ENCODE measurements at places on chromosomes 3 and 15.

GRCh38 chr3:4078903-4079302, 224.3 kb upstream of the SETMAR start:
- DNase-seq, result no peak

DNA sequence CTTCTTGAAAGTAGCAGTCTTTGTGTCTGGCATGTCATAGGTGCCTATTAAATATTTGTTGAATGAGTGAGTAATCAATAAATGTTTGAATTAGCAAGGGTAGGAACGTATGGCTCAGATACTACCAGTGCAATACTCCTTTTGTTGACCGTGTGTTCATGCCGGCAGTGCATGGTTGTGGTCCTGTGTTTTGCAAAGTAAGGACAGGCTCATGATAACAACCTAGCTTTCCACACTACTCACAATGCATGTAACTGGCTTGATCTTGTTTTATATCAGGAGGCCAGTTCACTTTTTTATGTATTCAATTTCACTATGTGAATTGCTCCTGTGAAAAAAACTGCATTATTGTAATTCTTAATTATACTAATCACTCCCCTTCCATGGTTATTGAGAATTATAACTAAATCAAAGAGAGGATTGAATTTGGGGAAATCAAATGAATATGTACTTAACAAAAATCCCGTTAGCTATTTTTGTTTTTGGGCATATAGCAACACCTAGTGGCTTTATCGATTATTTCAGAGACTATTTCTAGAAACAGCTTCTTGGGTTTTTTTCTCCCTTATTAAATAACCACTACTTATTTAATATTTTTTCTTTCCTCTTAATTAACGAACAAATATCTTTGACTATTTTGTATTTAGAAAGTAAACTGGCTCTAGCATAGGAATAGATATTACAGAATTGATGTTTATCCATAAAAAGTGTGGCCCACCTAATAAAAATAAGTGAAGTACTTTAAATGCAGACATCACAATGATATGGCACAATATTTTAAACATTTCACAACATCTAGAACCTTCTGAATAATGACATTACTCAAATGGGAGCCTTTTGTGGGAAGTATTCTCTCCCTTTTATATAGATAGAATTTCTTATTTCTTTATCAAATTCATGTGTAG, 218.5 kb downstream of the BBX start:
- DNase-seq, result no peak

- no peak for DNase-seq
These were observed 42.7 kb downstream of the OR5H15 start for GRCh38 chr3:98209244-98209643.

- no peak for DNase-seq
These were observed 386.1 kb downstream of the PTPRG start for GRCh38 chr3:61947456-61947855.

DNA sequence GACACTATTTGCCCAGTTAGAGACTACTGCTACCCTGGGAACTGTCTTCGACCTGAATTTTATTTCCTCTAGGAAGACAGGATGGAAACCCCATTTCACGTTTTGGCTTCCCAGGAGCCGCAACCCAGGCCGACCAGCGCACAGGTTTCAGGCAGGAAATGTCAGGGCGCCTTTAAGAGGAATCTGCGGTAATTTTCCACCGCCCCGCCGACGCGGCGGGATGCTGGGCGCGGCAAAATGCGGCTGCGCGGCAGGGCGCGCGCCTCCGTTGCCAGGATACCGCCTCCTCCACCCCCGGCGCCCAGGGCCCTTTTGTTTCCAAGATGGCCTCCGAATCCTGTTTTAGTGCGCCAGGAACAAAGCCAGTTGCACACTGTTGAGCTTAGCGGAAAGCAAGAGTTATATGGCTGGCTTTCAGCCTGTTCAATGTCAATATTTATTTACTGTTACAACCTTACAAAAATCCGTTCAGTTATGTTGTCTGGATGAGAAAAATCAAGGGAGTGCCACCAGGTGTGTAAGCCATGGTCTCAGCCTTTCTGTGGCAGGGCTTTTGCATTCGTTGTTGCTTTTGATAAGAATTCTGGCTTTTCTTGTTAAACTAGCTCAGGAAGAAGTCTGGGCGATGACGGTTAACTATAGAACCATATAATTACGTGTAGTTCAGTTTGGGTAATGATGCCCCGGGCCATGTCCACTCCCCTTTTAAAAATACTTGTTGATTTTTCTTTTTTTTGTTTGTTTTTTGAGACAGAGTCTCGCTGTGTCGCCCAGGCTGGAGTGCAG, 79.7 kb upstream of the CHD2 start:
- no peak for DNase-seq

- no peak for DNase-seq
These were observed 29.7 kb downstream of the SLC4A7 start for GRCh38 chr3:27454461-27454860.

DNA sequence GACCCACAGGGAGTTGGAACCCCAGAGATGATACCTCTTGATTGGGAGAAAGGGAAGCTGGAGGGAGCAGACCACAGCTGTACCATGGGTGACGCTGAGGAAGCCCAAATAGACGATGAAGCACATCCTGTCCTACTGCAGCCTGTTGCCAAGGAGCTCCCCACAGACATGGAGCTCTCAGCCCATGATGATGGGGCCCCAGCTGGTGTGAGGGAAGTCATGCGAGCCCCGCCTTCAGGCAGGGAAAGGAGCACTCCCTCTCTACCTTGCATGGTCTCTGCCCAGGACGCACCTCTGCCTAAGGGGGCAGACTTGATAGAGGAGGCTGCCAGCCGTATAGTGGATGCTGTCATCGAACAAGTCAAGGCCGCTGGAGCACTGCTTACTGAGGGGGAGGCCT, 201.1 kb downstream of the AKAP13 start:
- DNase-seq, result no peak

GRCh38 chr3:127552038-127552437, 38.5 kb downstream of the TPRA1 start:
- no peak for DNase-seq

- DNase-seq, result no peak
These were observed 19.0 kb downstream of the ANP32A start for GRCh38 chr15:68801572-68802148.

- no peak for DNase-seq
These were observed 40.4 kb upstream of the CHMP2B start for GRCh38 chr3:87186608-87187159.

- no peak for DNase-seq
These were observed 10.6 kb downstream of the FSTL1 start for GRCh38 chr3:120440001-120440703.

GRCh38 chr15:82165948-82166376, 96.6 kb downstream of the EFL1 start:
- DNase-seq, result no peak

DNA sequence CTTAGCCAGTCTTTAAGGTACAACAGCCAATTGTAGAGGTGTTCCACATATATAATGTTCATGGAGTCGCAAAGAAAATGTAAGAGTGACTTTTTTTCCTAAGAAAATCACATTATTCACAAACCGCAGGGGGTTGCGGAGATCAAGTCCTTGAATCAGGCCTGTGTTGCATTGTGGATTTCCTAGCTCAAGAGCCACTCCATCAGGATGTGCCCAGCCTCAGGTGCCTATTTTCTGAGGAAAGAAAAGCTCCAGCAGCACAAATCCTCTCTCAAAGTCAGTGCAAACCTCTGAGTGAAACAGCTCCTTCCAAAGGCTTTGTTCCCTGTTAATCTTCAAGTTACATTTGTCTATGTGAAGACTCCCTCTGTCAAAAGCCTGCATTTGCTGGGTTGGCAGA, 349.4 kb downstream of the CLSTN2 start:
- no peak for DNase-seq

- DNase-seq, result no peak
These were observed 13.2 kb upstream of the TIPARP start for GRCh38 chr3:156661155-156661554.

DNA sequence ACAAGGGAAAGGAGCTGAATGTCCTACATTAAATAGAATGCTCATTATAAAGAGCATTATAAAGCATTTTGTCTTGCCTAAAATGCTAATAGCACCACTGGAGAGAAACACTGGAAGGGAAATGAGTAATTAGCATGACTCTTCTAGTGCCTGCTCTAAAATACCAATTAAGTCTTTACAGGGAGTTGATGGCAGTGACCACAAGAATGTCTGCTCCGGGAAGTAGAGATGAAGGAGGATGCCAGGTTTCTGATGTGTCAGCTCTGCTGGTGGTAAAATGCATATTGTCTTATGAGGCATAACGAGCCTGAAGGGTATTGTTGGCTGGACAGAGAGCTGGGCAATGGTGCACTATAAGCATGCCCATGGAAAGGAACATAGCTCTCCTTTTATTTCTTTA, 49.5 kb downstream of the MYLK start:
- DNase-seq, result no peak

DNA sequence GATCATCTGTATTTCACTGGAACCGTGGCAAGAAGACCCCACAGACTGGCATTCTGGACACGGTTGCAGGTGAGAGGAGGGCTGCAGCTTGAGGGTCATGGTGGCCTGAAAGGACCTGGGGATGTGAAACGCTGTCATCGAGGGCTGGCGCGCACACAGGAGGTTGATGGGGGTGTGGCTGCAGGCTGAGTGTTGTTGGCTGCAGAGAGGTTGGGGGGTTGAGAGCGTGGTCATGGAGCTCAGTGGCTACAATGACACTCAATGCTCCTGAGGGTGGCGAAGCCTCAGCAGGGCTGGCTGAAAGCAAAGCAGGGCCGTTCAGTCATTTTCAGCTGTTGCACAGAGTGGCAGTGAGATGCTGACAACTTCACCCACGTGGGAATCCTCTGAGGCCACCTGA, 21.0 kb downstream of the CPN2 start:
- no peak for DNase-seq

DNA sequence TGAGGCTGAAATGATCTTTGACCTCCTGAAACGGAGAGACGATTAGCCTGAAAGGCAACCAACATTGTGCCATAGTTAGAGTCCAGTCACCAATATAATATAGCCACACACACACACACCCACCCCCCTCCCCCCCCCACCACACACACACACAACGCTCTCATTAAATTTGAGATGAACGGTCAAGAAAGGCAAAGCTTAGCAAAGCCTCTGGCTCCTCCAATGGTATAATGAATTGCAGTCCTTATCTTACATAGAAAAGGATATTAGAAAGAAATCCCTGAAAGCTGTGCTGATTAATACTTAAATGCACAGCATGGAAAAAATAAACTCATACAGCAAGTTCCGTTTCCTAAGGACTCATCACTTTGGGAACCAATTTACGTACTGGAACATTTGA, 876 bp upstream of the ZNF385D start:
- no peak for DNase-seq

GRCh38 chr3:14906355-14906971, 40.9 kb upstream of the NR2C2 start:
- no peak for DNase-seq

GRCh38 chr3:56919137-56919796, 117.5 kb upstream of the ARHGEF3 start:
- no peak for DNase-seq

DNA sequence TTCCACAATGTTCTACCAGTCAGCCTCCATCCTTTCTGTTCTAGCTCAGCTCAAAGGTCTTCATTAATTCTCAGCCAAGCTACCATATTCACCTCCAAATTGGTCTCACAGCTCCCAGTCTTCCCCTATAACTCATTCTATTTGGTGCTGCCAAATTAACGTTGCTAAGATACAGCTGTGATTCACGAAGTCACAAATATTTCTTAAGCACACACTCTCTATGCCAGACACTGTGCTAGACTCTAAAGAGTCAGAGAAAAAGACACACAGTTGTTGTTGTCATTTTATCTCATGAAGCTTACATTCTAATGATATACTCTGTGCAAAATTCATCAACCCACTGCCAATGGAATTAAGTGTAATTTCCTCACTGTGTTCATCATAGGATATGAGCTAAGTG, 102.8 kb downstream of the FRMD5 start:
- no peak for DNase-seq

- no peak for DNase-seq
These were observed 337.7 kb downstream of the SLC9A9 start for GRCh38 chr3:143510601-143511000.

DNA sequence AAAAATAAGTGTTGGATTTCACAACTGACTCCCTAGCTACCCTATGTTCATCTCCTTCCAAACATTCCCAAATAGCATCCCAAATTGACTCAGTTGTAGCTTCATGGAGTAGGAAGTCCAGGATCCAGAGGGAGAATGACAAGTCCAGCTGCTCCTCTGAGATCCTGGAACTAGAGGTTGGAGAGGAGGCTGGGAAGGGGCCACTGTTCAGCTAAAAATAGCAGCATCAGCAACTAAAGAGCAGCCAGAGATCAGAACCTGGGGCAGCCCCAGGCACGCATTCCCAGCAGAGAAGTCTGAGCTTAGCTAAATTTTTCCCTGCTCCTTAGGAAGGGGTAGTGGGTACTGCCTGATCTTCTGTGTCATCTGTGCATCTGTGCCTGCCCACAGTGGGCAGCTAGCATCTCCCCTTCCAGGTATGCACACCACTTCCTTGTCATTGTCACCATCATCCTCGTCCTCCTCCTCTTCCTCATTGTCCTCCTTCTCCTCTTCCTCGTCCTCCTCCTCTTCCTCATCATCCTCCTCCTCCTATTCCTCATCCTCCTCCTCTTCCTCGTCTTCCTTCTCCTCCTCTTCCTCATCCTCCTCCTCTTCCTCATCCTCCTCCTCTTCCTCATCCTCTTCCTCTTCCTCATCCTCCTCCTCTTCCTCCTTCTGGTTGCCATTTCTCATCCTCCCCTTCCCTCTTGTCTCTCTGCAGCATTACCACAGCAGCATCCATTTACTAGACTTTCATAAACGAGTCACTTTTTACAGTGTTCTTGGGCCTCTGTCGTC, 152.3 kb upstream of the ROPN1 start:
- no peak for DNase-seq

DNA sequence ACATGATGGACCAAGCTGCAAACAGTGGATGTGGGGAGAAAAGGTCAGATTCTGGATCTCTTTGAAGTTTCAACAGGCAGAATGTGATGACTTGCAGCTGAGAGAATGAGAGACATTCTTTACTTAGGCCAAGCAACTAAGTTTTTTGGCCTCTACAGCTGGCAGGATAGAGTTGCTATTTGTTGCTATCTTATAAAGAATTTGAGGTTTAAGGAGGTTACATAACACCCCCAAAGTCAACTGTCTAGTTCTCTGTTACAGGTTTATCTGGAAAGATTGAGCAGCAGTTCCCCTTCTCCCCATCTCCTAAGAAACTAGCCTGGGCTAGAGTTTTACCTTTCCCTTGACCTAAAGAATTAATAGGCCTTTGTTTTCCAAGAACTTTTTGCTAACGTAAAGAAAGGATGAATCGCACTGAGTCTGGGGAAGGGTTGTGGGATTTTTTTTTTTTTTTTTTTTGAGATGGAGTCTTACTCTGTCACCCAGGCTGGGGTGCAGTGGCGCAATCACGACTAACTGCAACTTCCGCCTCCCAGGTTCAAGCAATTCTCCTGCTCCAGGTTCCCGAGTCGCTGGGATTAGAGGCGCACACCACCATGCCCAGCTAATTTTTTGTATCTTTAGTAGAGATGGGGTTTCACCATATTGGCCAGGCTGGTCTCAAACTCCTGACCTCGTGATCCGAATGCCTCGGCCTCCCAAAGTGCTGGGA, 26.6 kb upstream of the SLMAP start:
- DNase-seq, result no peak

Data from cortex of kidney (tissue), 1 donor.